ENCODE measurements at places on chromosomes 7 and 10. TPM values are rescaled to one million over a fixed set of nuclear protein-coding genes. Genes with fewer than 3 reads are reported as not detected.

LHFPL3 gene
- total RNA-seq: not detected

DNA sequence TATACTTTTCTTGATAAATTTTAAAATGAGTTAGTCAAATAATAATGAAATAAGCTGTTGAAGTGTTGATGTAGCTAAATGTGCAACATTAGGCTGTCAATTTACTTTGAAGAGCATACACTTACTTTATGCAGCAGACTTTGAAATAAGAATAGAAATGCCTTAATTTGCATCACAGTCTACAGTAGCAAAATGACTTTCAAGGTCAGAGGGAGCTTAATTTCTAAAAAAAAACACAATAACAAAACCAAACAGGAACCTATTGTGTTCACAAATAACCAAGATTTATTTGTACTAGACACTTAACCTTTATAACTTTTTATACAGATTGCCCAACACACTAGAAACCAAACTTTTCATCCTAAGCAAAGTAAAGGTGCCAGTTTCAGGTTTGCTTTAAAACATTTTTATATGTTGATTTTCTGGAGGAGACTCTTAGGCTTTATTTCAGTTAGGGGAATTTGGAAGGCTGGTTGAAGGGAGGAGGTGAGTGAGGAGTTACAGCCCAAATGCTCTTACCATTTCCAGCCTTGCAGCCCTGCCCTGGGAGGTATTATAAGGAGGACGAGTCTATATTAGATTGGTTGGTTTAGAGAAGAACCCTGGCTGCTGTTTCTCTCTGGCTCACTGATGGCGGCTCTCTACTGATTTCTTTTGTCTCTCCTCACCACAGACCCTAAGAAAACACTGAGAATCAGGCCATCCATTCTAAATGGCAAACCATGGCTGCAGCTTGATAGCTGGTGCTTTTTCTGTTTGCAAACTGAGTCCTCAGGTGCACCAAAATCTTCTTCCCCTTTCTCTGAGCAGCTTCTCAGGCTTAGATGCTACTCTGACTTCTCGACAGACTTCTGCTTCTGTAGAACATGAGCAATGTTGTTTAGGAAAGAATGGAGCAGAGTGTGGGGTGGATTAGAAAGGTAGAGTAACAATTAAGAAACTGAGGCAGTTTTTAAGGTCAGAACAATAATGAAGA is 55.2 kb upstream of the RPA3 start:
- no peak overlapping the region for H3K27ac ChIP-seq
- no peaks in the 10 kb centered on the region for H3K36me3 ChIP-seq
- no peak for DNase-seq
- H3K4me1 ChIP-seq: peaks cover 28% of the 10 kb centered on the region

GRCh38 chr7:1635401-1635800 is 34.7 kb upstream of the ELFN1 start:
- no peak overlapping the region for H3K4me3 ChIP-seq
- H3K27me3 ChIP-seq: peaks cover 6% of the 10 kb centered on the region
- H3K4me1 ChIP-seq: no peaks in the 10 kb centered on the region
- H3K27ac ChIP-seq: no peak overlapping the region
- no peaks in the 10 kb centered on the region for H3K36me3 ChIP-seq

GRCh38 chr7:148939128-148939755 is 55.2 kb upstream of the EZH2 start:
- H3K27me3 ChIP-seq: no peaks in the 10 kb centered on the region
- peak overlapping the region; percentile 59 for H3K4me3 ChIP-seq
- peaks cover 16% of the 10 kb centered on the region for H3K4me1 ChIP-seq
- H3K36me3 ChIP-seq: peaks cover 13% of the 10 kb centered on the region

DNA sequence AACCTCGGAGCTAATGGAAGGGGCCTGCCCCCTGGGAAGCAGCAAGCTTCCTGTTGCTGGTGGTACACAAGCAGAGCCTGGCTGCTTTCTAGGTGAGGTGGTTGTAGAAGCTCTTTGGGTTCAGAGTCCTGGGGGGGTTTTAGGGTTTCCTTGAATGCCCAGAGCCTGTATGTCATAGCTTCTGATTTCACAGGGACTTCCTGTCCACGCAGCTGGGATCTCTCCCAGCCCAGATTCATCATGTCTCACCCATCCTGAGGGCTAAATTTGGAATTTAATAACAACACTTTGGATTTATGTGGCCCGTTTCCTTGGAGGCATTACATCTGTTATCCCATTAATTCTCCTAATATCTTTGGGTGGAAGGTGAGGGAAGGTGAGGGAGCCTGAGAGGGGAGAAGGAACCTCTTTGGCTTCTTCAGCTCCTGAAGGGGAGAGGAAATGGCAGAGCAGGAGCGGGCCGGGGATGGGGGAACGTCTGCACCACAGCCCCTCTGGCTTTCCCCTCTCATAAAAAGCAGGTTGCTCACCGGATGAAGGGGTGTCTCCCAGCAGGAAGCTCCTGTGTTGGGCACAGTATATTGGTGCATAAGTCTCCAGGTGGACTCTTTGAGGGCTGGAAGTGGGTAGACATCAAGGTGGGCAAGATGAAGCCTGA is 19.7 kb downstream of the RPS24 start:
- no peak overlapping the region for H3K27ac ChIP-seq
- H3K36me3 ChIP-seq: peaks cover 4% of the 10 kb centered on the region
- DNase-seq: no peak
- H3K4me3 ChIP-seq: no peak overlapping the region
- H3K27me3 ChIP-seq: no peaks in the 10 kb centered on the region

DNA sequence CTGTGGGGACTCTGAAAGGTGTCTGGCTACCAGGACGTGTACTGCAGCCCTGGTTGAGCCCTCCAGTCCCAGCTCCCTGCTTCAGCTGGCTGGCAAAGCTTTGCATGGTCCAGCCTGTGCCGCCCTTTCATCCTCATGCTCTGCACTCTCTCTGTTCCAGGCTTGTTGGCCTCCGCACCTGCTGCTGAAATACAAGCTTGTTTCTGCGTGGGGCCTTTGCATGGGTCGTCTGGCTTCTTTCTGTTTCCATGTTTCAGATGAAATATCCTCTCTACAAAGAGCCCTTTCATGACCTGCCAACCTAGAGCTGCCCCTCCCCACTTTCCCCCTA is 45.9 kb downstream of the TSPAN15 start:
- no peak overlapping the region for H3K4me3 ChIP-seq
- no peaks in the 10 kb centered on the region for H3K36me3 ChIP-seq
- H3K27ac ChIP-seq: no peak overlapping the region
- H3K4me1 ChIP-seq: peaks cover 4% of the 10 kb centered on the region
- H3K27me3 ChIP-seq: no peaks in the 10 kb centered on the region
- no peak for DNase-seq

All from activated naive CD4-positive, alpha-beta T cell treated with anti-CD3 and anti-CD28 coated beads for 36 hours (primary cell).